NCI-H1436 treated with DMSO at 0.1 percent for 48 hours (cell line): ENCODE measurements at places on chromosomes 12 and 14.

- no peak for DNase-seq
These were observed 667.6 kb upstream of the TBX3 start for GRCh38 chr12:115351514-115352077.

GRCh38 chr12:65900912-65901672 lies 76.8 kb downstream of the HMGA2 start:
- no peak for DNase-seq

- DNase-seq: no peak
These were observed 13.7 kb downstream of the DPF3 start for GRCh38 chr14:72880164-72880563.

DNA sequence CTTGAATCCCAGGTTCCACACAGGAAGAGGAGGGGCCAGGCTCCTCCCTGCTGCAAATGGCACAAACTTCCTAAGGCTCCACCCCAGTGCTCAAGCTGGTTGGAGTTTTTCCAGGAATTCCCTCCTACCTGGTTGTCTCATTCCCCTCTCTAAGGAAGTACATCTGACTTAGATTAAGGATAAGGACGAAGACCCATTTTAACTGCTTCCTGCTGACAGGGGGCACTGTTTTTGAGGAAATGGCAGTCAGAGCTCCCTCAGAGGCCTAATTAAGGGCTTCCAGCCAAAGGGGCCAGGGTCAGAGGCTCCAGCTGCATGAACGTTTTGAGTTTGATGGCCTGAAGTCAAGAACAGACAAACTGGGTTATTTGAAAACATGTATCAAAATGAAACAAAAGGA lies 1084.7 kb downstream of the SLC6A15 start:
- no peak for DNase-seq

DNA sequence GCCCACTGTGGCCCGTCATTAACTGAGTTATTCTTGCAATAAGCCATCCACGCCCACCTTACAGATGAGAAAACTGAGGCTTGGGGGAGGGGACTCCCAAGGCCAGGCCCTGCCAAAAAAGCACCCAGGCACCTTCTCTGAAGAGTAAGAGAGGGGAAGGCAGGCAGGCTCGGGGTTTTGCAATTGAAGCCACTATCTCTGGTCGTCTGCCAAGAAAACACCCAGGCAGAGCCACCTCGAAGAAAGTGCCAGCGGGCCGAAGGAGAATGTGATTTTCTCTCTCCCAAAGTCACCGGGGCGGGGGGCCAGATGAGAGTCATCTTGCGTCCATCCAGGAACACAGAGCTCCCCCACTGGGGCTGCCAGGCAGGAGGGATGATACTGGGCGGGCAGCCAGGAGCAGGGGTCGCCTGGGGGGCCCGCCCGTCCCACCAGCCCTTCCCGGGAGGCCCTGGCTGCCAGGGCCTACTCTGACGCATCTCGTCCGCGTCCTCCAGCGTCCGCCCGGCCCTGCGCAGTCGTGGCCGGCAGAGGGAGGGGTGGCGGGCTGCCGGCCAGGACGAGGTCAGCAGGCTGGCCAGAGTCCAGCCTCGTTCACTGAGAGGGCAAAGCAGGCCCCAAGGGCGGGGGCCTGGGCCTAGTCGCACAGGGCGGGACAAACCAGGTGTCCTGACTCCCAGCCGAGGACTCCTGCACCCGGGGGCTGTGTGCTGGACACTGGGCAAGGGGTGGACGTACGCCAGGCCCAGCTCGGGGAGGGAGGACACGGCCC lies 74.3 kb downstream of the RFLNA start:
- DNase-seq: no peak

DNA sequence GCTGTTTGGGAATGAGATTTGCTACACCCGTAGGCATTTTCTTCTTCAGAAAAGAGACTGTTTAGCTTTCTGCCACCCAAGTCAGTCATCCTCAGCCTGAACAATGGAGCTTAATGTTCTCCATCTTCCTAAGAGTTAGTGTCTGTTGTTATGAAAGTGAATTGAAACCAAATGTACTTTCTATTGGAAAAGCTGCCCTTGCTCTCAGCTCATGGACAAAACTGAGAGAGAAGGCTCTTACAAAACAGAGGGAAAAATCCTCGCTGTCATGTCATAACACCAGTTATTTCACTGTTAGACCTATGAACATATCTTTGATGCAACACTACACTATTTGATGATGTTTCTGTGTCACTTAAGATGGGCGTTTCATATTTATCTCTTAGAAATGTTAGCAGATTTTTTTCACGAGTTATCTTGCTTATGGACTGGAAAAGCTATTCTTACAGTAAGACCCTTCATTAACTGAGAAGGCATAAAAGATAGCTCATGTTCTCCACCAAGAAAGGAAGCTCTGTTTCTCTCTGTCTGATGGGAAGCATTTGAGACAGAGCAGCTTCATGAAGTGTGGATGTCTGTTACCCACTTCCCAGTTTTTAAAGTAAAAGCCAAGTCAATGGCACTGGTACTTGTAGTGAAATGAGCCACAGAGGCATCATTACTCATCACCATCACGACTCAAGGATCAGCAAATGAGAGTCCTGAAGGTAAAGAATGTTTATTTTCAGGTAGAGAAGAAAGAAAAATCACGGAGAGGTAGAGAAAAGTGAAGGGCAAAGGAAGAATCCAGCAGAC lies 483.9 kb downstream of the ZFP36L1 start:
- no peak for DNase-seq

GRCh38 chr12:49537752-49538509 lies 899 bp upstream of the KCNH3 start:
- DNase-seq: no peak

DNA sequence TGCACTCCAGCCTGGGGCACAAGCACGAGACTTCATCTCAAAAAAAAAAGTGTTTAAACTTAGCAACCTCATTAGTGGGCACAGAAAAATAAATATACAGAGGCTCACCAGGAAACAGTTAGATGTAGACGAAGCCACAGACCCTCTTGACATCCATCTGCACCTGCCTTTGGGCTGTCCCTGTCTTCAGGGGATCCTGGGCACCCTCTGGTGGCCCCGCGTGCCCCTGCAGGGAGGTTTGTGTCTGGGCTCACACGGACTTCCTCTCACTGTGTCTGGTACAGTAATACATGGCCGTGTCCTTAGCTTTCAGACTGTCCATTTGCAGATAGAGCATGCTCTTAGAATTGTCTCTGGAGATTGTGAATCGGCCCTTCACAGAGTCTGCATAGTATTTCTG lies 916.5 kb downstream of the TMEM121 start:
- no peak for DNase-seq

- no peak for DNase-seq
These were observed 21.1 kb upstream of the KCNA5 start for GRCh38 chr12:5022465-5023061.

DNA sequence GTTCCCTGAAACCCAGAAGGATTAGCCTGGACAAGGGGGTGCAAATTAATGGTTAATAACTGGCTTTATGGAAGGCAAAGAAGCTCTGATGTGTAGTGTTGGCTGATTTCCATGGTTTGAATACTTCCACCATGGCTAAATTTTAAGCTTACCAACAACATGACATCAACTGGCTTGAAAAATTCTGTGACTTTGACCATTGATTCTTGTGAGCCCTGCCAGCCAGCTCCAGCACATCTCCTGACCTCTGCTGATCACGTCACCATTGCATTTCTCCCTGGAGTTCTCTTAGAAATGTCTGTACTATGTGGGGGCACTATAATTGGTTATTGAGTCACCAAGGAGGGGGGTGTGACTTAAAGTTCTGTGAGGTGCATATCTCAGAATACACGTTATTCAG lies 171.2 kb downstream of the MYRFL start:
- DNase-seq: no peak

GRCh38 chr14:77488558-77488957 lies 10.1 kb downstream of the ISM2 start:
- no peak for DNase-seq

- DNase-seq: no peak
These were observed 108.6 kb downstream of the EGLN3 start for GRCh38 chr14:33842299-33842698.

GRCh38 chr12:92784797-92785562 lies 82.2 kb downstream of the PLEKHG7 start:
- DNase-seq: peak; percentile 59

DNA sequence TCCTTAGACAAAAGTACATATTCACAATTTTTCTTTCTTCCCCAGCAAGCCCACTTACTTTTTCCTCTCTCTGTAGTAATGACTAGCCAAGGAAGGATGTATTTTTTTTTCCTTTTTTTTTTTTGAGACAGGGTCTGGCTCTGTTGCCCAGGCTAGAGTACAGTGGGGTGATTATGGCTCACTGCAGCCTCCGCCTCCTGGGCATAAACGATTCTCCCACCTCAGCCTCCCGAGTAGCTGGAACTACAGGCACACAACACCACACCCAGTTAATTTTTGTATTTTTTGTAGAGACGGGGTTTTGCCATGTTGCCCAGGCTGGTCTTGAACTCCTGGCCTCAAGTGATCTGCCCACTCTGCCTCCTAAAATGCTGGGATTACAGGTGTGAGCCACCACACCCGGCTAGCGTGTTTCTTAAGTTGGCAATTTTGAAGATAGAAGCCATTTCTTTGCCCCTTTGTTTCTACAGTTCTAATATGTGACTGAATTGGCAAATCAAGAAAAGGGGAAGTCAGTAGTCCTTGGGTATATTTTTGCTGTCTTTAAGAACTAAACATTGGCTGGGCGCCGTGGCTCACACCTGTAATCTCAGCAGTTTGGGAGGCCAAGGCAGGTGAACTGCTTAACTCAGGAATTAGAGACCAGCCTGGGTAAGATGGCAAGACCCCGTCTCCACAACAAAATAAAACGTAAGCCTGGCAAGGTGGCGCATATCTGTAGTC lies 3.2 kb upstream of the NACA start:
- DNase-seq: no peak

- DNase-seq: no peak
These were observed 221.8 kb upstream of the ARHGAP5 start for GRCh38 chr14:31855262-31855661.

GRCh38 chr12:54991991-54992375 lies 7.4 kb upstream of the TESPA1 start:
- DNase-seq: no peak

DNA sequence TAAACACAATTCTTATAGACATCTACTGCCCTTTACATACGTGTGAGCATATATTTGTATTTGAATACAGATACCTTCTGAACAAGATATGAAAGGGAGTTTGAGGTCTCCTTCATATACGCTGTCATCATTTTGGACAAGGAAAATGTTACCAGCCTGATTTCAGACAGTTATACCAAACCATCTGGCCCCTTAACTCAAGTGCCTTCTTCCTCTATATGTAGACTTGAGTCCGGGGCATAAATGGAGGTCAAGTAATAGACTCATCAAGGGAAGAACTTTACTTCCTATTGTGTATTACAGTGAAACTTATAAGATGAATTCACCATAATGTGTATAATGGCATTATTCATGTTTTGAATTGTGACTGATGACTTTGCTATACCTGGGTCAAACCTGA lies 52.2 kb downstream of the FAR2 start:
- no peak for DNase-seq

- DNase-seq: no peak
These were observed 47.9 kb downstream of the PPP1R12A start for GRCh38 chr12:79886917-79887519.

DNA sequence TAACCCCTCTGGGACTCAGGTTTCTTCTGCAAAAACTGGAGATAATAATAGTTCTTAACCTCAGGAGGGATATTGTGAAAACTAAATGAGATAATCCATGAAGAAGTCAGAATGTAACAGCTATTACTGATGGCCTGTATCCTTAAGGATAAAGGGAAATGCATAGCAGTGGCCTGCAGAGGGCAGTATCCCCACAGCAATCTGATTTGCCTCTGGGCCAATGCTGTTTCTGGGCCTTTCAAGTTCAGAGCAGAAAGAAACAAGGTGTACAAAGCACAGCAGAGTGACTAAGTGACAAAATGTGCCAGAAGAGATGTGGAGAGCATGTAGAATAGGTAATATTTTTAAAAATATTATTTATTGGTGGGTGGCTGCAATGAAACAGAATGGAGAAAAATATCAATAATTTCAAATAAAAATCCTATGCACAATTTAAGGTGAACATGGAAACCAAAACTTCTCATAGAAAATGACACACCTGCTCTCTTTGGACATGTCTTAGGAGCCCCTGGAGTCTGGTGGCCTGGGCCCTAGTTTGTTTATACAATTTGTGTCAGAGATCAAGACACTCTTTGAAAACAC lies 90.3 kb downstream of the C12orf75 start:
- peak; percentile 11 for DNase-seq

GRCh38 chr12:184811-185575 lies 29.0 kb downstream of the SLC6A12 start:
- DNase-seq: no peak

- DNase-seq: no peak
These were observed 18.0 kb downstream of the IGF1 start for GRCh38 chr12:102462386-102462785.

- no peak for DNase-seq
These were observed 22.1 kb downstream of the LGMN start for GRCh38 chr14:92726135-92726932.

DNA sequence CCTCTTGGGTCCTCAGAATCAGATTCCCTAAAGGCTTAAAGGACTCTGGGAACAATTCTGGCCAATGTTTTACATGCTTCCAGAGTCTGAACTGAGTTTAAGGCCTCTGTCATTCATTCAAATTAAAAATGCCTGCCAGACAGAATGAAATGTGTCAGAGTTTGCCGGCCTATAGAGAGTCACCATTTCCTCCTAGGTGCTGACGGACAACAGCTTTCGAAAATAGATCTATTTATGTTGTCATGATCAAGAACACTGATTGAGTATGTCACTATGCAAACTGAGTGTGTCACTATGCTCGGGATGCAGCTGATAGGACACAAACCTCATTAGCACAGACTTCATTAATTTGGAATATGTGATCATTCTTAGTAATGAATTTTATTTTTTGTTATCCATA lies 151.4 kb upstream of the TMCC3 start:
- no peak for DNase-seq

- DNase-seq: no peak
These were observed 260.2 kb downstream of the BMP4 start for GRCh38 chr14:53696217-53696965.

- DNase-seq: no peak
These were observed 88.2 kb downstream of the DUSP16 start for GRCh38 chr12:12474471-12474928.

DNA sequence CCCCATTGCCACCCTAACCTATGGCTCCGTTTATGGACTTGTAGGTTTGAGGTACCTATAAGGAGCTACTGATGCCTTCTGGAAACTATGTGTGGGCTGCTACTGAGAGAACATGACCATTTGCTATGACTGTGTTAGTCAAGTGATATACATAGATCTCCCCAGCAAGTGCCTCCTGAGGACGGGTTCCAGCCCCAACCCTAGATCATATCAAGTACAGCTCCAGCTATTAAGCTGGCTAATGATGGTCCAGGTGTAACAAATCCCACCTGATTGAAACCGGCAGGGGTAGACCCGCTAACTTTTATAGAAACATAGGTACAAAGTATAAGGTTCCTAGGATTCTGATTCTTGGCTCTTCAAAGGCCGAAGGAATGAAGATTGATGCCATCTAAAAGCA lies 23.7 kb downstream of the NINJ2 start:
- no peak for DNase-seq

- DNase-seq: no peak
These were observed 407.4 kb upstream of the PRICKLE1 start for GRCh38 chr12:42996869-42997431.
